ENCODE measurements at places on chromosomes 16 and 17.

GRCh38 chr17:71461498-71462169, 659.2 kb upstream of the SOX9 start:
- DNase-seq = no peak

- no peak for DNase-seq
Observed at GRCh38 chr17:37218849-37219248, 156.9 kb upstream of the C17orf78 start.

DNA sequence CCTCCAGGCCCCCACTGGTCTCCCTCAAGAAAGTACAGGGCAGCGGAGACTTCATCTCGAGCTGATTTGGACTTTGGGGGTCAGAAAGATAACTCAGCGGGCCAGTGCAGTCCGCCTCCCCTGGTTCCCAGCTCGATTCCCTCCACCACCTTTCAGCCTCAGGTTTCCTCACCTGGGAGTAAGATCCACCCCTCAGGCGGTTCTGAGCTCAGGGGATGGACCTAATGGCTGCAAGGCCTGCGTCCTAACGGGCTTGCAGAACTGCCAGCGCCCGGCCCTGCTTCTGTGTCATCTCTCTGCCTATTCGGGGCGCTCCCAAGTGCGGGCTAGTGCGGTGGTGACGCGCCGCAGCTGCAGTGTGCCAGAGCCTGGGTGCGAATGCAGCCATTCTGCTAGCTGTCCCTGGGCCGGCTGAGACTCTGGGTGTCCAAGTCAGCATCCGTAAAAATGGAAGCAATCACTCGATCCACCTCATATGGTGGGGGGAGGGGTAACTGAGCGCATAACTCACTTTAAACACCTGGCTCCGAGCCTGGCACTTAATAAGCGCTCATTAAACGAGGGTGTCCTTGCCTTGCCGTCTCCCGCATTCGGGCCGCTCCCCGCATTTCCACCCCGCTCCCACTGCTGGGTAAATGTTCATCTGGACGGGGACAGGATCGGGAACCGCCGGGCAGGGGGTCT, 129.6 kb upstream of the LHX1 start:
- DNase-seq = no peak

DNA sequence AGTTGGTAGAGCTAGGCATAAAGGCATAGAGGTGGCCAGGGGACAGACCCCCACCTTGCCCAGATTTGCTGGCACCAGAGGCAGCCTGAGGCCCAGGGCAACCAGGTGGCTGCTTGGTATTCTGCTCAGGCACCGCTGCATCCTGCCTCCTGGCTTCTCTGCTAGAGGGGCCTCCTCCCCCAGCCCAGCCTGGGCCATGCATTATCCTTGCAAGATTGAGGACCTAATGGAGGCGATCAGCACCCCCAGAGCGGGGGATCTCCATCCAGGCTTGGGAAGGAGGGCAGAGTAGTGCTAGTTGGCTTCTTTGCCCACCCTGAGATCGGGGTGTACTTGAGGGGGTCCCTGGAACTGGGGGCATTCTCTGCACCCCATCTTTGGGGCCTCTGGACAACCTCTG, 23.8 kb downstream of the CDK5RAP3 start:
- no peak for DNase-seq

DNA sequence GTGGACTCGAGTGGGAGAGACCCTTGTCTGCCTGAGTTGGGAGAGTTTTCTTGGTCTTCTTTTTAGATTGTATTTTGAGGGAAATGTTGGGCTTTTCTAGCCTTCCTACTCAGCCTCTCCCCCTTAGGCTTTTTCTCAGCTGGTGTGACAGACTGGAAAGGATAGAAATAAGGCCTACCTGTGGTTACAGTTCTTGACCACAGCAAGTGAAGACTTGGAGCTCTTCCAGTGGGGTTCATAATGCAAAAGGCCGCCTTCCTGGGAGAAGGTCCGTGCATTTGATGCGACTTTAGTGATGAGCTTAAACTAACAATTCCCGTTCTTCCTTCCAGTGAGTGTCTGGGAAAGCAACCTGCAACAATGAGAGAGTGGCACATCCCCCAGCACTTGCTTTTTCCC, 56.8 kb downstream of the B9D1 start:
- no peak for DNase-seq

DNA sequence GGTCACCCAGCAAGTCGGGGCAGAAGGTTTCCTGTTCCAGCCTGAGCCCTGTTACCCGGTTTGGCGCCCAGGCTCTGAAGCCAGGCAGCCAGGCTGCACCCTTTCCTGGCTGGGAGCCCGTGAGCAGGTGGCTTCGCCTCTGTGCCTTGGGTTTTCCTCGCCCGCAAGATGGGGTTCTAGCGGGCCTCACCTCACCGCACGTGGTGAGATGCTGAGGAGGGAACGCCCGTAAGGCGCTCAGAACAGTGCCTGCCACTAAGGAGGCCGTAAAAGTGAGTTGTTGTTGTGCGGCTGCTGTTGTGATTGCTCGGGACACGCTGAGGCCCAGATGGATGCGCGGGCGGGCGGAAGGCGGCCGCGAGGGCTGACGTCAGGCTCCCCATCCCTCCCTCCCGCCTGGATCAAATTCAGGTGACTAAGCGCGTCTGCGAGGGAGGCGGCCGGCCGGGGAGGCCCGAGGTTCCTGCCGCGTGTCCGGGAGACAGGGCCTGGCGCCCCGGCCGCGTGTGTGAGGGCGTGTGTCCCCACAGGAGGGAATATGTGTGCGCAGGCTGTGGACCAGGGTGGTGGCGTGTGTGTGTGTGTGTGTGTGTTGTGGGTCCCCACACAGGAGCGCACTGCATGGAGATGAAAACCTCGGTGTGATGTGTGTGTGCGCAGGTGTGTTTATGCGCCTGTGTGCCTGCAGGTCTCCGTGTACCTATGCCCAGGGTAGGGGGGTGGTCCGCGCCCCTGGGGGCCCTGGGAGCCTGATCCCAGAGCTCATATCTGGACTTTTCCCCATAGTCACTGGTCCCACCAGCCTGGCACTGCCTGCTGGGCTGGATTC, 4.3 kb downstream of the CAMKK1 start:
- DNase-seq = no peak

GRCh38 chr17:39981207-39981741, 667 bp downstream of the PSMD3 start:
- no peak for DNase-seq

GRCh38 chr17:39484178-39484577, 22.9 kb downstream of the CDK12 start:
- no peak for DNase-seq

- DNase-seq = no peak
Observed at GRCh38 chr17:37098910-37099664, 150.3 kb downstream of the AATF start.

- DNase-seq = no peak
Observed at GRCh38 chr16:19644877-19645276, 73.2 kb downstream of the KNOP1 start.

GRCh38 chr17:73765824-73766563, 121.7 kb upstream of the SDK2 start:
- DNase-seq = no peak

GRCh38 chr16:65154321-65154720, 32.5 kb upstream of the CDH11 start:
- DNase-seq = no peak

DNA sequence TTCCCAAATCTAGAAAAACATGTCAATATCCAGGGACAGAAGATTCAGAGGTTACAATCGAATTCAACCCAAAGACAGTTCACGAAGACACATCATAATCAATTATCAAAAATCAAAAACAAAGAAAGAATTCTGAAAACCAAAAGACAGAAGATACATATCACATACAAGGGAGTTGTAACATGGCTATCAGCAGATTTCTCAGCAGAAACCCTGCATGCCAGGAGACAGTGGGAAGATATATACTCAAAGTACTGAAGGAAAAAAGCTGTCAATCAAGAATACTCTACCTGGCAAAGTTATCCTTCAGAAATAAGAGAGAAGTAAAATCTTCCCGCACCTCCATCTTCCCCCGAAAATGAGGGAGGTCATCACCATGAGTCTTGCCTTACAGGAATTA, 258.6 kb downstream of the CEP112 start:
- DNase-seq = no peak

- DNase-seq = no peak
Observed at GRCh38 chr16:988471-989353, 7.1 kb downstream of the SOX8 start.

DNA sequence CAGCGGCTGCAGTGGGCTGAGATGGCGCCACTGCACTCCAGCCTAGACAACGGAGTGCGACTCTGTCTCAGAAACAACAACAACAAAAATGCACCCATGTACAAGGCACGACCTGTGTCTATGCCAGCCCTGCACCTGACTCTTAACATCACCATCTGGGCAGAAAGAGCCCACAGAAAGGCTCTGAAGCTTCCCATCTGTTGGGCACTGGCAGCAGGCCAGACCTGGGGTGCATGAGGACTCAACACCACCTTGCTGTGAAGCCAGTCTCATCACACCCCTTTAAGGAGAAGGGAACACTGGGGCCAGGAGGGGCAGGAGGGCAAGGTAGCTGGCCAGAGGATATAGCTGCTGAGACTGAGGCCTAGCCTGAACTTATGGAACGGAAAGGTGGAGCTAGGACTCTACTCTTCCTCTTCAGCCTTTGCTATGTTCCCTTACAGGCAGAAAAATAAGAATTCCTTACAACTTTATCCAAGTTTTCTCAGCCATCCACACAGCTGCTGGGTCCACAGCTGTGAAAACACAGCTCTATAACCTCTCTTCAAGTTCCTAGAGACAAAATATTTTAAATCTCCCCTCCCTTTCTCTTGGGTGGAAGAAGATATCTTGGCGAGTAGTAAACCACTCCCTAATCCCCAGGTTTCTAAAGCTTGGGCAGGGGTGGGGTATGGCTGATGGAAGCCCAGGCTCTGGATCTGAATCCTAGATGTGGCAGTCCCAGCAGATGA, 2.8 kb downstream of the ELOB start:
- DNase-seq = no peak

DNA sequence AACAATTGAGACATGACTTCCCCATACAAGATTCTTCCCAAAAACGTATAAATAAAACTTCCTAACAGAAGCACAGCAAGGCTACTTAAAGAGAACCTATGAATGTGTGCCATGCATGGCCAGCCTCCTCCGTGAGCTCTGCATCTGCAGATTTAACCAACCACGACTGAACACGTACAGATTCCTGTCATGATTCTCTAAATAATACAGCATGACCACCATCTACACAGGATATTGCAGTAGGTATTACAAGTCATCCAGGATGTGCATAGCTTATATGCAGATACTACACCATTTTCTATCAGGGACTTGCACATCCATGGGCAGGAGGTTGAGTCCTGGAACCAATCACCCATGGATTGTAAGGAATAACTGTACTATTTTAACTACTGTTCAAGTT, 1.4 kb upstream of the QRICH2 start:
- no peak for DNase-seq

Measured in activated CD4-positive, alpha-beta T cell treated with anti-CD3 and anti-CD28 coated beads, Interleukin-2, Interleukin-4, amounts not matched to agents 100 ng/mL and 50 ng/mL, durations not matched to agents 16 hours and 8 hours (primary cell).